Spleen (tissue), 13 donors: ENCODE measurements at places on chromosomes 7 and 10. TPM values are rescaled to one million over a fixed set of nuclear protein-coding genes. Genes with fewer than 3 reads are reported as not detected.

DNA sequence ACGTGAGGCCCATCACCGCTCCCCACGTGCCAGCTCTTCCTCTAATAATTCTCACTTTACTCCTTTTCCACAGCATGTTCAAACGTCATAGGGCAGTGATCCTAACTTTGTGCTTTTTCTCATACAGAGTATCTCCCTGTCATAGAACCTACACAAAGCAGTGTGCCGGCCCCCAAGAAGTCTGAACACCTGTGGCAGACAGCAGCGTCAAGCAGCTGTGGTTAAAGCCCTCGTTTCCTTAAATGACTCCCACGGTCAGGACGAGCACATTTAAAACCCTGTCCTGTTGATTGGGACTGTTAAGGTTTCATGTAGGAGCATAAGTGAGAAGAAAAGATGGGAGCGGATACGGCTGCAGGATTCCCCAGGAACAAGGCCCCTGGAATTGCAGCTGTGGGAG is 267.2 kb downstream of the DIP2C start:
- H3K4me3 ChIP-seq: no peak overlapping the region
- H3K27ac ChIP-seq: no peak overlapping the region
- DNase-seq: no peak
- H3K27me3 ChIP-seq: no peaks in the 10 kb centered on the region

GRCh38 chr10:101221963-101222531 is 7.2 kb downstream of the LBX1 start:
- H3K4me1 ChIP-seq: peaks cover 61% of the 10 kb centered on the region
- DNase-seq: no peak
- no peak overlapping the region for H3K27ac ChIP-seq
- H3K27me3 ChIP-seq: peaks cover 100% of the 10 kb centered on the region
- H3K36me3 ChIP-seq: no peaks in the 10 kb centered on the region

The TRIL gene
- total RNA-seq: 1.0 TPM

DNA sequence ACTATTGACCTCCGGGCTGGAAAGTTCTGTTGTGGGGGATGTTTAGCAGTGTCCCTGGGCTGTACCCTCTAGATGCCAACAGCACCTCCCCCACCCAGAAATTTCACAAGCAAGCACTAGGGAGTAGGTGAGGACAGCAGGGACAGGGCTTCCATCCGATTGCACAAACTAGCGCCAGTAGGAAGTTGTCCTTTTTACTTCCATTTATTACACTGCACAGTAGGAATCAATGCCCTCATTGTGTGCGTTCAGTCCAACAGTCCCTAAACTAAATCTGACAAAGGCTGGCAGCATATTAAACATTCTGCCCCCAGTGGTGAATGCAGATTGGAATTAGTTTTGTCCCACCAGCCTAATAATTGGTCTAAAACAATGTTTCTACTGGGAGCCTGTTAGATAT is 6.4 kb upstream of the SOSTDC1 start:
- H3K36me3 ChIP-seq: no peaks in the 10 kb centered on the region
- H3K27ac ChIP-seq: no peak overlapping the region
- H3K4me1 ChIP-seq: no peaks in the 10 kb centered on the region
- no peaks in the 10 kb centered on the region for H3K27me3 ChIP-seq
- no peak overlapping the region for H3K4me3 ChIP-seq

The TMEM229A gene
- total RNA-seq: 0.33 TPM

DNA sequence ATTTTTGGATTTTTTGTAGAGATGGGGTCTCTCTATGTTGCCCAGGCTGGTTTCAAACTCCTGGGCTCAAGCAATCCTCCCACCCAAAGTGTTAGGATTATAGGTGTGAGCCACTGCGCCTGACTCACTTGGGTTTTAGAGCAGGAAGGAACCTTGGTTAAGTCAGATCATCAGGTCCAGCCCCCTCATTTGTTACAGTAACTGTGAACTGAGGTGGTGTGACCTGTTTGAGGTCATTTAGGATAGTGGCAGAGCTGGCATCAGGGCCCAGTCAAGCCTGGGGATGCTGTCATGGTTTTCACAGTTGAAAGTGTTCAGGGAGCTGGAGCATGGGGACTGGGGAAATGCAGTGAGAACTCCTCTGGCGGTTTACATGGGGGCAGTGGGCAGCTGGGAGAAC is 159.6 kb downstream of the TAX1BP1 start:
- H3K27ac ChIP-seq: peak overlapping the region; percentile 37
- no peak for DNase-seq
- H3K27me3 ChIP-seq: no peaks in the 10 kb centered on the region

The PNLIP gene
- total RNA-seq: 3.0 TPM
